ENCODE measurements at places on chromosomes 4 and X.

- DNase-seq = no peak
These were observed 635.6 kb downstream of the STPG2 start for GRCh38 chr4:97507587-97508245.

DNA sequence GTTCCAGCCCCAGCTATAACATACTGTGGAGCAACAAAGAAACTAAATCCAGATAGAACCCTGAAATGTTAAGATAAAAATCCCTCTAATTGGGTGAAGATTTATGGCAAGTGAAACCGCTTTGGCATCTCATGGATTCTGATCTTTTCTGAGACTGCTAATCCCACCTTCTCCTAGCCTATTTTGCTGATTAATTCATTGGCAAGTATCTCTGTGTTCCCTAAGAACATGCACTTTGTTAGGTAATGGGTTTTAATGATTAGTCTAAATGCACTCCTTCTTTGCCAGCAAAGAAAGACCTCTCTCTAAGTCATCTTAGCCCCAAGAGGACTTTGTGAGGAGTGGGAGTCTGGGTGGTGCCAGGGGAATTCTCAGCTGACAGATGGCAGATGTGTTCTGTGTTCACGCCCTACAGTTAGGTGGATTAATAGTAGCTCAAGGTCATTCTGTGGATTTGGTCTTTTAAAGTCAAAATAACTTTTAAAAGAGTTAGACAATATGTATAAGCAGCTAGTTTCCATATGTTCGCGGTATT is 171.3 kb downstream of the UNC5C start:
- no peak for DNase-seq

- no peak for DNase-seq
These were observed 86.1 kb downstream of the SH3RF1 start for GRCh38 chr4:169184686-169185085.

DNA sequence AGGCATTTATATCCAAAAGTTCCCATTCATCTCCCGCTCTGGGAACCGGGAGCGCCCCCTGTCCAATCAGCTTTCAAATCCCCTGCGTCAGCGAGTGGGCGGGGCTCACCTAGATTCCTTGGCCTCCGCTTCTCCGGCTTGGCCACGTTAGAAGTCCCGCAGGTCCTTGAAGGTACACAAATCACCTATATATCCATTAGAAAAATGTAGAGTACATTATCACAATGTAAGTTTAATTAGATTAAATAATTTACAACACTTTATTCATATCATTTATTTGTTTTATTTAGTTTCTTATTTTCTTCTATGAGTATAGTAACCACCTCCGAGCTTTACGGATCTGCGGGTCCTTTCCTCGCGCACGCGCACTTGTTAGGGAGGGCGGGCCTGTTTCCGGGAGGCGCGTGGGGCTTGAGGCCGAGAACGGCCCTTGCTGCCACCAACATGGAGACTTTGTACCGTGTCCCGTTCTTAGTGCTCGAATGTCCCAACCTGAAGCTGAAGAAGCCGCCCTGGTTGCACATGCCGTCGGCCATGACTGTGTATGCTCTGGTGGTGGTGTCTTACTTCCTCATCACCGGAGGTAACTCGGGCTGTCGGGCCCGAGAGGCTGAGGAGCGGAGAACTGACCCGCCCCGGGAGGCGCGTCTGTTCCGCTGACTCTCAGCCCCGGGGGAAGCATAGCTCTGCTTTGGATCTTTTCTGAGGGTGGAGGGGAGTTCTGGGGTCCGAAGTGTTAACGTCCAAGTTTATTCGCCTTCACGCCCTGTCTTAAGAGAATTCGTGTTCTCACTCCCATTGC is at the start of gene OSTC:
Gene OSTC, plus strand, starts transcription at position 388 of the 802 bp plus-strand sequence. Its CDS starts 57 bp downstream, at position 445.
- DNase-seq = peak; percentile 97

- DNase-seq = no peak
These were observed 836 bp downstream of the GPM6A start for GRCh38 chr4:175811228-175811627.

- DNase-seq = no peak
These were observed 199.5 kb upstream of the HS3ST1 start for GRCh38 chr4:11628093-11628725.

- no peak for DNase-seq
These were observed 1.1 kb downstream of the OCIAD2 start for GRCh38 chr4:48905363-48906015.

DNA sequence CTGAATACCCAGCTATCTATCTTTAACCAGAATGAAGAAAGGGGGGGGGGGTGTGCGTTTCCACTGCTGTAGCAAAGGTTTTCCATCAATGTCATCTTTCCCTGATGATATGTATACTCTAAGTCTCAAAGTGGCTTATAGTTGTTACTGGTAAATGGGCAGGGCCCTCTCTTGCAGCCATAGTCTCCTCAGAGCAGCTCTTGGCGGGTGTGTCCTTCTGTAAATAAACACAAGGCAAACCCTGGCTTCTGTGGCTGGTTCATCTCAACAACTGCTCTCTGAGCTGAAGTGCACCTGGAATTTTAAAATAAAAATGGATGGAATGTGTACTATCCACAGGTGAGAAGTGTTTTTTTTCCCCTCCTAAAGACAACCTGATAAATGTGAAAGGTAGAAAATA is 57.5 kb upstream of the SCML1 start:
- no peak for DNase-seq

DNA sequence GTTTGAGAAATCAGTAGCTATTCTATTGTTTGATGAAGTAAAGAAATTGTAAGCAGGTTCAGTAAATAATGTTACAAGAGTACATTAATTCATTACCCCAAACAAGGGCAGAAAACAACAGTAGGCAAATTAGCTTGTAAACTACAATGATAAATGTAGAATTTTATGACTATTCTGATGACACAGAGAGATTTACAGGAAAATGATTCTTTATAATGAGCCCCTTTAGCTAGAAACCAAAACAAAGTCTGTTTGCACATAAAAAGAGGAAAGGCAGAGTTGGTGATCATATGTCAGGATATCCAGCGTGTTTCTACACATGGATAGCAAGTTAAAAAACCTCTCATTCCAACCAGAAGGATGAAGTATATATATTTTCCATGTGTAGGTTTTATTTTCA is 204.8 kb downstream of the CFAP299 start:
- DNase-seq = no peak

GRCh38 chr4:177921715-177922114 is 479.5 kb upstream of the AGA start:
- DNase-seq = no peak

DNA sequence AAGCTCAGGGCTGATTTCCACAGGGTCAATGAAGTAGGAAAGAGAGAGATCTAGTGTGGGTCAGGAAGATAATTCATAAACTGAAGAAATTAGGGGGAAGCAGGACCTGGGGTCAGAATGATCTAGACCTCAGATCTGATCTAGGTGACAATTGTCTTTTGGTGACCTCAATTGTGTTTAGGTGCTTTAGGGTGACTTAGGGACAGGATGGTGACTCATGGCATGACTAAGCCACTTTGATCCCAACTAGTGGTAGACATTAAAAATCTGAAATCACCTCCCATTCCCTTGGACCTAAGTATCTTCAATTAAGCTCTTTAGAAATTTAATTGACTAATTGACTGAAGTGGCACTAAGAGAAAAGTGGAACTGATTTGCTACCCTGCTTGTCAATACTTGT is 36.7 kb upstream of the GRXCR1 start:
- no peak for DNase-seq

GRCh38 chr4:2827874-2828751 is 15.5 kb upstream of the ADD1 start:
- DNase-seq = no peak

DNA sequence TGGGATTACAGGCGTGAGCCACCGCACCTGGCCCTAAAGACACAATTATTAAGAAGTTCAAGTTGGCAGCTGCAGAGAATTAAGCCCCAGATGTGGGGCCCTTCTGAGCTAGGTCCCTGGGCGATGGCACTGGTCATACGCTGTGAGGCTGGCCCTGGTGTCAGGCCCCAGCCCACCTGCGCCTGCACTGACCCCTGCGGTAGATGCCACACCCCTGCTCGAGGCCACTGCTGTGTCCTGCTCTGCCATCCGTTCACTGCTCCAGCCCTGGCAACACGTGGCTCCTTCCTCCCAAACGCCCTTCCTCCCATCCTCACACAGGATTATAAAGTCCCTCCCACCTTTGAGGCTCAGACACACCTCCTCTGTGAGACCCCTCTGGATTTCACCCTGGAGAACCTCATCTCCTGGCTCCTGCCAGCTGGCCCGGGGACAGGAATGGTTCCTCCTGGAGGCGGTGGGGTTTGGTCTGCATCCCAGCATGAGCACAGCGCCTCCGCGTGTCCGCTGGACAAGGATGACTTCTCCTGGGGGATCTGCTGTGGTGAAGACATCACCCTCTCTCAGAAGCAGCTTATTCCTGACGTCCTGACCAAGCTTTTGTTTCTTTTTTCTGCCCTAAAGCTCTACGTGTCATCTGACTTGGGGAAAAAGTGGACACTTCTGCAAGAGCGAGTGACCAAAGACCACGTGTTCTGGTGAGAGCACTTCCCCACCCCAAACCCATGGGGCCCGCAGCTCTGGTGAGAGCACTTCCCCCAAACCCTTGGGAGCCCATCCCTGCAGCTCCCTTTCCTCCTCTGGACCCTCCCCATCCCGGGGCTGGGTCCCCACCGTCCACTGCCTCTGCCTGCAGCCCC is 219.0 kb upstream of the PSAPL1 start:
- no peak for DNase-seq

GRCh38 chrX:103197721-103198306 is 17.1 kb upstream of the BEX4 start:
- DNase-seq = no peak

DNA sequence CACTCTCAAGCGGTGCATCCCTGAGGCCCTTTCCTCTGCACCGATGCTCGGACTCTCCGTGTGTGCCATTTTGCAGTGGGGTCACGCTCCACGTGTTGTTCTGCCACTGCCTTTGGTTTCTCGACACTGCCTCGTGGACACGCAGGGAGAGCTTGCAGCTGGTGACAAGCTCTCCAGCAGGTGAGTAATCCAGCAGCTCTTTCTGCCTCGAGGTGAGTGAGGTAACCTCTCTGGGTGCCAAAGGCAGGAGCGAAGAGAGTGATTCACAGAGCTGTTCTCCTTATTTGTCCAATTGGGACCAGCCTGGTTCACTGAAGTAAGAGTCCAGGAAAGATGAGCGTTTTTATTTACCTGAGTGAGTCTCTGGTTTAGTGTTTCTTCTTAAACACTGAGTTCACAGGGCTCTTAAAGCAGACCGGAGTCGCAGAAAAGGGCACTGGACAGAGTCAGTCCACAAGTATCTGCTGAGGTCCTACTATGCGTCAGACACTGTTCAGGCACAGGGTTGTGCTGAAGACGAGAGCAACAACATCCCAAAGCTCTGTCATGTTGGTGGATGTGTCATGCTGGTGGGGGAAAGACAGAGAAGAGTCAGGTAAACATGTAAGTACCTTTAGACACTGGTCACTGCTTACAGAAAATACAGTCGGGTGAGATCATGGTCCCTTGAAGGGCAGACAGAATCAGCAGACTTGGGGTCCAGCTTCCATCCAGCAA is 61.8 kb downstream of the FHDC1 start:
- no peak for DNase-seq

GRCh38 chr4:40662962-40663604 is 33.4 kb upstream of the RBM47 start:
- DNase-seq = no peak

DNA sequence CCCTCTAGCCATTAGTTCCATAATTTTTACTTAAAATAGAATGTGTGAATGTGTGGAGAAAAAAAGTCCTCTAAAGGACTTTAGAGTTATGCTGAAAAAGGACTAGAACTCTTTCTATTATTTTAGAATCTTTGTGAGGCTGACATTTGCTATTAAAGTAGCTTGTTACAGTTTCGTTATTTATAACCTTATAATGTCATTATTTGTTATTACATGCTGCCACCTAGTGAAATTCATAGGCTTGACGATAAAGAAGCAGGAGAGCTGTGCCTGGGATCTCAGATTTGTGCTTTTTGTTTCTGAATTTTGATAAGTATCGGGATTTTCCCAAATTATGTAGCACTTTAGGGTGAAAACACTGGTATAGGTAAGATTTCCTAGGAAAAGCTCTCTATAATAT is 38.5 kb upstream of the TAPT1 start:
- DNase-seq = no peak

GRCh38 chrX:120290107-120290506 is 21.2 kb downstream of the TMEM255A start:
- no peak for DNase-seq

- DNase-seq = no peak
These were observed 2.1 kb upstream of the FAT1 start for GRCh38 chr4:186725469-186726425.

DNA sequence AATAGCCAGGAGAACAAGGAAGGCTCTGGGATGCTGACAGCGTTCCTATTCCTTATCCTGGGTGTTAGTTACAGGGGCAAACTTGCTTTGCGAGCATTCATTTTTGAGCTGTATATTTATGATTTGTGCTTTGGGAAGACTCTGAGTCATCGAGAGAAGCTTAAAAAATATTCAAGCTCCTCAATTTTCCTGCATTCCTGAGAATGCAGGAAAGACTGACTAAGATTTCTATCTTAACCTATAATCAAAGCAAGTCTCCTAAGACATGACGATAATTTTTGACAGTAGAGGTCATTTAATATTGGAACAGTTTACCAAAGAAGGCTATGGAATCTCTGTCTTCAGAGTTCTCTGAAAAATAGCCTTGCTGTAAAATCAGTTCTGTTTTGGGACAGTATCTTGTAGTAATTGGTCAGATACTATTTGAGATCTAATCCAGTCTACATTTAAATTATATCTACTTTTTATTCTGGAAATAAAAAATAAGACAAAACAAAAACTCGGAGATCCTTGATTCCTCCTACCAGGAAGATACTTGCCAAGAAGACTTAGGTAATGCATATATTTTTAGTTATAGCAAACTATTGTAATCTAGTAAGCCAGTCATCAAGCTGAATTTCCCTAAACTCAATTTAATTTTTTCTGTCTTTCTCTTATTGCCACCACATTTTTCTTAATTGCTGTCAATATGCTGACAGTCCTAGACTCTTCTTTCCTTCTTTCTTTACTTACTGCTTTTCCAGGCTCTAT is 31.7 kb downstream of the BBS12 start:
- no peak for DNase-seq

DNA sequence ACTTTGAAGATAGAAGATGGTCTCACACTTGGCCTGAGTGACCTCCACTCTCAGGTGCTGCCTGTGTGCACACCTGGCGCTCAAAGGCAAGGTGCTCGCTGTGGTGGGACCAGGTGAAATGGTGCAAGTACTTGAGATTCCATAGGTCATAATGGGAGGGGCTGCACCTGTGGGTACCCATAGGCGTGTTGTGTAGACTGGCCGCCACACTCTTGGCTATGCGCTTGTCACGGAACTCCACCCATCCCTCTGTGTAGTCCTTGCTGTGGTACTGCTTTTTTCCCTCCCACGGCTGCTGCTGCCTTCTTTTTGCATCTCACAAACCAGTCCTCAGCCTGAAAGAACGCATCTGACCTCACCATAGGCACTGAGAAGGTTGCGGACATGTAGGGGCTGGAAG is 27.0 kb downstream of the METAP1 start:
- DNase-seq = no peak

DNA sequence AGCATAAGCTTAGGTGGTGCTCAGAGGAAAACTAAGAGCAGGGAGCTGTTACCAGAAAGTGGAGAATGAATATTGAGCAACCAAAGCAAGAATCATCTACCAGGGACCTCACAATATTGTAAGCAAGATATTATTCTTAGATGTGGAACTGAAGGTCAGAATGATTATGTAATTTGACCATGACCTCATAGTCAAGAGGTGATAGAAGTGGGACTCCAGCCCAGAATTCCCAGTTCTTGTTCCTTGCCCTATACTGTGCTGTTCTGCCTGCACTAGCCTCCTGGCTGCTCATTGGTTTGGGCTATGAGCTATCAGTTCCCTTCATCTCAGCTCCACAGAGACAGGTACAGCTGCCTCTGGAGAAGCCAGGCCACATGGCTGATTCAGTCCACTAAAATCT is 229.4 kb downstream of the LDB2 start:
- no peak for DNase-seq

GRCh38 chrX:137916090-137916746 is 350.3 kb downstream of the ZIC3 start:
- no peak for DNase-seq
